ENCODE measurements at places on chromosomes 4 and X. TPM values are rescaled to one million over a fixed set of nuclear protein-coding genes. Genes with fewer than 3 reads are reported as not detected.
A peak's percentile ranks its signal among the peaks of the same experiment; 100 is the strongest.

GRCh38 chr4:8817096-8817812 lies 54.4 kb downstream of the HMX1 start:
- H3K4me1 ChIP-seq: no peaks in the 10 kb centered on the region
- H3K36me3 ChIP-seq: no peaks in the 10 kb centered on the region
- H3K4me3 ChIP-seq: no peak overlapping the region

GRCh38 chr4:139973015-139973414 lies 181.0 kb downstream of the MAML3 start:
- no peak for DNase-seq
- no peaks in the 10 kb centered on the region for H3K27me3 ChIP-seq
- H3K4me1 ChIP-seq: peaks cover 62% of the 10 kb centered on the region
- peak overlapping the region; percentile 15 for H3K27ac ChIP-seq
- H3K36me3 ChIP-seq: no peaks in the 10 kb centered on the region
- no peak overlapping the region for H3K4me3 ChIP-seq

- H3K36me3 ChIP-seq: no peaks in the 10 kb centered on the region
- H3K27me3 ChIP-seq: no peaks in the 10 kb centered on the region
- no peak for DNase-seq
- H3K27ac ChIP-seq: no peak overlapping the region
- H3K4me3 ChIP-seq: no peak overlapping the region
These were observed 69.7 kb downstream of the TMEM154 start for GRCh38 chr4:152610131-152610530.

DNA sequence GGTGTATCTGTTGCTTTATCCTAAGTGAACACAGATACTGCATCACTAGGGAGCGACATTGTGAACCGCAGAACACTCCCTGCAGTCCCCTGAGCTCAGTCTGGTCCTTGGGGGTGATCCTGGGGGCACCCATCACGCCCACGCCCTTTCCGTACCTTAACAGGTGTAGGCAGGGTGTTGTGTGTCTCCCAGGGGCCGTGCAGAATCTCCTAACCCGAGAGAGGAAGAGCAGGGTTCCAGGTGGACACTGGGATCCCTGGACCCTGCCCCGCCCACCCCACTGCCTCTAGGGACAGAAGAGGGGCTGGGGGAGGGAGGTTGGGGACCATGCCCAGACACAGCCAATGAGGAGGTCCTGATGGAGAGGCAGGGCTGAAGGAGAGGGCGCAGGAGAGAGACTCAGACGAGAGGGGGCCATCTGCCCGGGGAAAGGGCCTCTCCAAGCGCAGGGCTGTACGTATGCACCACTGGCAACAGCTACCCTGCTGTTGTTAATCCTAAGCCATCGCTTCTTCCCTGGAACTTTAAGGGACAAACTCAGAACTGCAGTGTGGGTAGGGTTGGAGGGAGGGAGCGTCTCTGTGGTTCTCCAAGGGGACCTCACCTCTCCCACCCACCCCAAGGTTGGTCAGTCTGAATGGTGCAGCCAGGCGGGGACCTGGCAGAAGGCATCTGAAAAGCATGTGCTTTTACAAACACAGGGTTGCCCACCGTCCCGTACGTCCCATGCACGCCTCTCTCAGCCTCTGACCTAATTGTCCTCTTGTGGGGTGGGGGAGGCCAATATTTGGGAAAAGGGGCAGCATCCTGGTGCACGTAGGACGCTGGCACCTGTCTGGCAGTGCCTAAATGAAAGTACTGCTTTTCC lies 2.5 kb downstream of the P2RY8 start:
- peaks cover 19% of the 10 kb centered on the region for H3K4me1 ChIP-seq
- peaks cover 20% of the 10 kb centered on the region for H3K27me3 ChIP-seq
- no peak overlapping the region for H3K27ac ChIP-seq
- no peaks in the 10 kb centered on the region for H3K36me3 ChIP-seq

DNA sequence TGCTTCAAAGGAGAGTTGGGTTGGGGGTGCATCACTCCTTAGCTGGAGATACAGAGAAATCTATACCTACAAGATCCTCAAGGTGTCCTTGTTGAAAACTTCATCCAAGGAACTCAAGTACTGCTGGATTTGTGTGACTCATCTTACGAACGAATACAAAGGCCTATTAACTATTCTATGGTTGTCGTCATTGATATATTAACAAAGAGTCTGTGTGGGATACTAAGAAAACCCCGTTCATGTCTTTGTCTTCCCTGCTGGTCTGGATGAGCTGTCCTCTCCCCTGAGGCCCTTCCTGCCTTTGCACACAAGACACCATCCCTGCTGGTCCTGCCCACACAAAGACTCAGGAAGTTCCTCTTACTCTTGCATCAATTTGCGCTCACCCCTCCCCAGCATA lies 54.9 kb upstream of the IRF2 start:
- H3K27ac ChIP-seq: no peak overlapping the region
- H3K4me3 ChIP-seq: no peak overlapping the region
- peaks cover 17% of the 10 kb centered on the region for H3K4me1 ChIP-seq
- DNase-seq: no peak
- no peaks in the 10 kb centered on the region for H3K36me3 ChIP-seq
- no peaks in the 10 kb centered on the region for H3K27me3 ChIP-seq

DNA sequence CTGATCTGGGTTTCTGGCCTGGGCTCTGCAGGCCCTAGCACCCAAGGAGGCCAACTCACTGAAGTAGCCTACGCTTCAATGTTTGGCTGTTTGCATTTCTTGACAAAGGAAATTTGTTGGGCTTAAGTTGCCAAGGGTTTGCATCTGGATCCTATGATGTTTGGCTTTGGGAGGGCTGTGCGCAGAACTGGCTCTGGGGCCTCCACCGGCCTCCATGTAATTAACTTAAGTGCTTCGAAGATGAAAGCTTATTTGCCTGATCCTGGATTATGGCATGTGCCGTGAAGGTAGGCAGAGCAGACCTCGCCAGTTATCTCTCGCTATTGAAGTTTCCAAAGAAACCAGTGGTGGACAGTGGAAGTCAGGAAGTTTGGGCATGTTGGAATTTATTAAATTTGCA lies 124.3 kb upstream of the STX18 start:
- no peaks in the 10 kb centered on the region for H3K36me3 ChIP-seq
- no peaks in the 10 kb centered on the region for H3K27me3 ChIP-seq
- no peak overlapping the region for H3K27ac ChIP-seq
- DNase-seq: no peak
- H3K4me3 ChIP-seq: no peak overlapping the region

GRCh38 chr4:149799546-149799945 lies 16.1 kb downstream of the IQCM start:
- H3K36me3 ChIP-seq: no peaks in the 10 kb centered on the region
- DNase-seq: no peak
- no peak overlapping the region for H3K27ac ChIP-seq
- H3K27me3 ChIP-seq: no peaks in the 10 kb centered on the region
- no peaks in the 10 kb centered on the region for H3K4me1 ChIP-seq

DNA sequence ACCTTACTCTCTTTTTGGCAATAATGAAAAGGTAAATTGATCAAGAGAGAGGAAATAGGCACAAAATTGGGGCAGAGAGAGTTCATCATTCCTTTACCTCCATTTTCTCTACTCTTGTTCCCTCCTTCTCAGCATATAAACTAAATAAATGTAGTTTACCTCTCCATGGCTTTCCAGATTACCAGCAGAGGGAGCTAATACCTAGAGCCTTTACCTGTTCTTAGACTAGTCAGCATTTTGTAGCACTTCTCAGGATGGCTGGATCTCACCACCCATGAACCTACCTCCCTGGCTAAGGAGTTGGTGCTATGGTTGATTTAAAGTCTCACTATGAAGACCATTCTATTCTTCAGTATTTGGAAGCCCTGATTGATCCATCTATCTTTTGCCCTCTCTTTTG lies 15.7 kb downstream of the OFD1 start:
- no peaks in the 10 kb centered on the region for H3K4me1 ChIP-seq
- H3K27me3 ChIP-seq: no peaks in the 10 kb centered on the region
- no peaks in the 10 kb centered on the region for H3K36me3 ChIP-seq

DNA sequence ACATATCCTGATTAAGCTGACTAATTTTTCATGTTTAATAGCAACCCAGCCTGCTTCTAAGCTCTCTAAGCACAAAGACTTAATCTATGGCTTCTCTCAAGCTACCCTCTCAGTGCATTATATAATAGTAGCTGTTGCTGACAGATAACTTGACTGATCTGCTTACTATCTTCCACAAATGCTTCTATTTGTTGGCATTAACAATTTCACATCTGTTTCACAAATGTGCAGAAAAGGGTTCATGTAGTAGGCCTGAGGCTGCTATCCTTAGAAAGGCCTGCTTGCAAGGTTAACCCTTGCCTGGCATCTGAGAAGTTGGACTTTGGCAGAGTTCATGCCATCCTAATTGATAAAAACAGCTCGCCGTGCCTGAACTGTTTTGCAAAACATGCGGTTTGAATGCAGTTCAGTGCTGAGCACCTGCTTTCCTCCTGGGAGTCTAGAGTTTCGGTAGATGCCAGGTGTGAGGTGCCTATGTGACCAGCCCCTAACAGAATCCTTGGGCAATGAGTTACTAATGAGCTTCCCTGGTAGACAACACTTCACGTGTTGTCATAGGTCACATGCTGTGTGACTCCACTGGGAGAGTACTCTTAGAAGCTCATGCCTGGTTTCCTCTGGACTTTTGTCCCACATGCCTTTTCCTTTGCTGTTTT lies 68.4 kb downstream of the NSG1 start:
- peaks cover 2% of the 10 kb centered on the region for H3K36me3 ChIP-seq
- no peaks in the 10 kb centered on the region for H3K4me1 ChIP-seq
- DNase-seq: no peak
- H3K27me3 ChIP-seq: no peaks in the 10 kb centered on the region

FABP2 gene
- not detected for total RNA-seq

PGAM4 gene
- not detected for total RNA-seq

PHKA2 gene
- total RNA-seq: 26.1 TPM

GYG2 gene
- 1.5 TPM for total RNA-seq

FGF2 gene
- 14.7 TPM for total RNA-seq

NR3C2 gene
- total RNA-seq: 25.0 TPM

AREG gene
- total RNA-seq: 16.8 TPM

HDX gene
- total RNA-seq: 5.5 TPM
